ENCODE measurements at places on chromosomes 12 and 14.

GRCh38 chr12:58592475-58593207, 327.7 kb downstream of the LRIG3 start:
- DNase-seq: no peak

- peak; percentile 79 for DNase-seq
Observed at GRCh38 chr14:64788706-64789105, 84.5 kb downstream of the PLEKHG3 start.

DNA sequence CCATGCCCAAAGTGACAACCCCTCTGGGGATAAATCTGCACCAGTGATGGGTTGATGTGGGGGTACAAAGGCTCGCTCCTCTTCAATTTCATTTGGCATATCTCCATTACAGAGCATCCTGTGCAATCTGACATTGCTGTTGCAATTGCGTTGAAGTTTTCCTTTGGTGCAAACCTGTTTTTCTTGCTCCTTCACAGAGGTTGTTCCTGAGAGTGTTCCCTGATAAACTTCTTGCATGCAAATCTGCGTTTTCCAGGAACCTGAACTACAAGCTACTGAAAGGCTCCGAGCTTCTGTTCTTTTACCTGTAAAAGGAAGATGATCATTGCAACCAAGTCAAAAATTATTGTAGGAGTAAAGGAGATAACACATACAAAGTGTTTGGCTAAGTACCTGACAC, 26.1 kb downstream of the SERPINA11 start:
- DNase-seq: no peak

DNA sequence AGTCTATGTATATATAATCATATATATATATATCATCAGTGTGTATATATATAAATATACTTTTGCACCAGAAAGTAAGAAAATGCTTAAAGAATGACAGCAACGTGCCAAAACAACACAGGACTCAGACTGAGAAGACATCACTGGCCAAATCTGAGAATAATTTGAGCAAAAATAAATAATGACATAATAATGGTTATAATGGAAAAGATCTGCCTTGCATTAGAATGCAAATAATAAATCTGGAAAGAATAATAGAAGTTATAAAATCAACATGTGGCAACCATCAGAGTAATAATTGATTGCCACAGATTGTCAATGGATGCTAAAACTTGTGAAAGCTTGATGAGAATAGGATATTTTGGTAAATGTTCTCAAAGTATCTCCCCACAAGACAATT, 61.5 kb upstream of the PLEKHG7 start:
- DNase-seq: no peak

DNA sequence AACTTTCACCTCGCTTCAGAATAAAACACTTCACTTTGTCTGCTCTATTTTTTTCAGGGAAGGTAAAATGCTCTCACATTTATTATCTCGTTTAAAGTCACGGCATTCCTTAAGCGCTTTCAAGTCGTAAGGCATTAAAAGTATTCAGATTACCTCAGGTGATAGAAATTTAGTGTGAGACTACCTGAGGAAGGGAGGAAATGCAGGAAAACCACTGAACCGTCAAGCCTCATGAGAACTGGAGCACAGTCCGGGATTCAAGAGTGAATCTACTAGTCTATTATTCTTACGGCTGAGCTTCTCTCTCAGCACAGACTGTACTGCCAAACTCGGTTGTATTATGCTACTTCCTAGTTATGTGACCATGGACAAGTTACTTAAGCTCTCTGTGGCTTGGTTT, 8.3 kb upstream of the PPFIBP1 start:
- DNase-seq: no peak

- DNase-seq: peak; percentile 54
Observed at GRCh38 chr14:90491221-90491885, 94.5 kb downstream of the CALM1 start.

- no peak for DNase-seq
Observed at GRCh38 chr12:54991161-54991990, 6.8 kb upstream of the TESPA1 start.

- DNase-seq: peak; percentile 11
Observed at GRCh38 chr12:12467688-12468261, 94.9 kb downstream of the DUSP16 start.

- DNase-seq: no peak
Observed at GRCh38 chr14:37894463-37894862, 299.0 kb downstream of the TTC6 start.

DNA sequence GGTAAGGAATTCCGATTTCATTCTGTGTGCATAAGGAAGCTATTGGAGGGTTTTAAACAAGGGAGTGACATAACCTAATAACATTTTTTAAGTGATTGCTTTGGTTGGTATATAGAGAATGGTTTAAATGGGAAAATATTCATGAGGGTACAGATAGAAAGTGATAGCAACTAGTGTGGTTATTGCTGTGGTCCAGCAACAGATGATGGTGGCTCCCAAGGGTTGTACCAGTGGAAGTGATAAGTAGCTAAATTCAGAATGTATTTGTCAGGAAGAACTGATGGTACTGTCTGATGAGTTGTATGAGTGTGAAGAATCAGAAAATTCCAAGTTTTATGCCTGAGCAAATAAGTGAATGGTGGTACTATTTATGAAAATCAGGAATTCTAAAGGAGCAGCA, 2.6 kb upstream of the CNOT2 start:
- no peak for DNase-seq

DNA sequence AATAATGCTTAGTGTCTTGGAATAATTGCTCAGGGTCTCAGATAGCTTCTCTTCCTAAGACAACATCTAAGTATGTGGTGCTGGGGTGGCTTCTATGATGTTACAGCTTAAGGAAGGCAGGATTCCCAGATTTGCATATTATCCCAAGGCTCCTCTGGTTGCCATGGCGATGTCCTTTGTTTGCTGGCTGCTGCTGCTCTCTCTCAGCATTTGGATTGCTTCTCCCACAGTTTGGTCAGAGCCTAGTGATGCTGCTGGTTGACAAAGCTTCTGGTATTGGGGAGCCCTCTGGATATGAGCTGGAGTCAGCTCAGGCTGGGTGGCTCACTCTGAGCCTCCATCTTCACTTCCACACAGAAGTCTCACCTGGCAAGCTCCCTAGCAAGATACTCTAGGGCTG, 56.4 kb upstream of the FBXO33 start:
- no peak for DNase-seq

DNA sequence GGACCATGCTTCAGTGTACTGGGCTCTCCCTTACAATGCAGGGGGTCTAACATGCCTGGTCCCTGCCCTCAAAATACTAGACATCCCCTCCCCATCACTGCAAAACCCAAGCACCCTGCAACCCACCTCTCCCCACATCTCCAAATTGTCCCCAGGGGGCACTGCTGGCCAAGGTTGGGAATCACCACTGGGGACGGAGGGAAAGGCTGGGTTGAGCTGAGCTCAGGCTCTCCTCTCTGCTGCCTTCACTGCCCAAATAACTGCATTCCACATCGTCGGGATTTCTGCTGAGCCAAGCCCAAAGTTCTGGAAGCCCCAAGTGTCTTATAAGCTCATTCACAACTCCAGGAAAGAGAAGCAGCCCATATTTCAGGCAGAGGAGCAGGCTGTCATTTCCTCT, 69.6 kb downstream of the NT5DC3 start:
- peak; percentile 57 for DNase-seq

GRCh38 chr14:25003537-25003936, 46.4 kb downstream of the STXBP6 start:
- DNase-seq: no peak

GRCh38 chr14:91327250-91327595, 82.7 kb upstream of the GPR68 start:
- DNase-seq: no peak

DNA sequence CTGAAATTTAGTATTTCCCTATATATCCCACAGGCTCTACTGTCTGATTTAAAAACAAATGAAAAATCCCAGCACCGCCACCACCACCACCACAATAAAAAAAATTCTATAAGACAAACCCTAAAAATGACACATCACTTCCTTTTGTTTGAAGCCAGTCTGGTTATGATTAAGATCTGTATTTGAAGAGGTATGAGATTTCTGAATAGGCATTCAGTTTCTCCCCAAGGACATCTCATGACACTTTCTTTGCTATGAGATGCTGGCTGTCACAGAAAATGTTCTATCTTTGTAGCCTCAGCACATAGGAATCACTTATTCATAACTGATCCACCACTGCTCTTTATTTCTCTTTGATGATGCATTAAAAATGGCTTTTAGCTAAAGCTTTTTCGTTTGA, 1071.0 kb downstream of the SLC6A15 start:
- DNase-seq: no peak

- DNase-seq: no peak
Observed at GRCh38 chr12:12265035-12265434, 1.8 kb downstream of the LRP6 start.

DNA sequence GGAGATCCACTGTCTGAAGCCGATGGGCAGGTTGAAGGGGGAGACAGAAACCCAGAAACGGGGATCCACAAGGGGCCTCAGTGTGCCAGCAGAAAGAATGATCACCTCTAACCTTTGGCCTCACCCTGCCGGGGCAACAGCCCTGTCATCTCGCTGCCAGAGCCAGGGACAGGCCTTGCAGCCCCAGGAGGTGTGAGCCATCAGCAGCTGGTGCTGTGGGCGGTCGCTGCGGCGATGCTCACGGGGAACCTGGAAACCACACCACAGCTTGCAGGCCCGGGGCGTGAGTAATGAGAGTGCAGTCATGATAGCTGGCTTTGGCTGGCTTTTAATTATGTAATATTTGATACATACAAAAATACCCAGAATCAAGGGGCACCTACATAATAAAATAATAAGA, 4.7 kb upstream of the TTC7B start:
- no peak for DNase-seq

GRCh38 chr14:39229222-39229543, 4.5 kb upstream of the MIA2 start:
- DNase-seq: peak; percentile 37

DNA sequence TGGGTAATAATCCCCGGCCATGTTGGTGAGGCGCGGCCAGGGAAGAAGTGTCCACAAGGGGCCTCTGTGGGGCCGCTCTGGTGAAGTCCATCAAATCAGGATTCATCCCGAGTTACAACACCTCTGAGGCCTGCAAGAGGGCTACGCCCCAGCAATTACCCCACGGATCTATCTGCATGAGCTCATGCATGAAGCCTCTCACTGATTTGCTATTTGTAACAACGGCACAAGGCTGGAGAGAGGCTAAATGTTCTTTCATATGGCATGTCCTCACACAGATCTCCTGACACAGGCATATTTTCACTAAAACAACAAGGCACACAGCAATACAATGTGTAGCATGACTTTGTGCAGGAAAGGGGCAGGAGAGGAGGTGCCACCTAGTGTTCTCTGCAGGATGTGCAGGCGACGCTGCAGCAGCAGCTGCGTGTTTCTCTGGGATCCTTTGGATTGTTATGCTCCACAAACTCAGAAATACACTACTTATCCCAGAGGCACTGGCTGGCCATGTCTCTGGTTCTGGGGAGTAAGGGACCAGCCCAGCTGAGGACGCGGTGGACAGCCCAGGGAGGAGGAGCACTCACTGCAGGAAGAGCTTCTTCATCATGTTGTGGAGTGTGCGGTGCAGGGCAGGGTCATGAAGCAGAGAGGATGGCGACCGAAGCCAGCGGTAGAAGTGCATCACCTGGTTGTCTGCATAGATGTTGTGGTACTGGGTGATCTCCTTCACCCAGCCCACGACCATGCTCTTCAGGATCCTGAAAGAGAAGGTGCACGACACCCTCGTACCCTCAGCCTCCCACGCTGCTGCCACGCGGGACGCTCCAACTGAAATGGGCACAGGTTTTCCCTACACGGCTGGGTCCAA, 20.2 kb downstream of the P2RX2 start:
- DNase-seq: peak; percentile 84

DNA sequence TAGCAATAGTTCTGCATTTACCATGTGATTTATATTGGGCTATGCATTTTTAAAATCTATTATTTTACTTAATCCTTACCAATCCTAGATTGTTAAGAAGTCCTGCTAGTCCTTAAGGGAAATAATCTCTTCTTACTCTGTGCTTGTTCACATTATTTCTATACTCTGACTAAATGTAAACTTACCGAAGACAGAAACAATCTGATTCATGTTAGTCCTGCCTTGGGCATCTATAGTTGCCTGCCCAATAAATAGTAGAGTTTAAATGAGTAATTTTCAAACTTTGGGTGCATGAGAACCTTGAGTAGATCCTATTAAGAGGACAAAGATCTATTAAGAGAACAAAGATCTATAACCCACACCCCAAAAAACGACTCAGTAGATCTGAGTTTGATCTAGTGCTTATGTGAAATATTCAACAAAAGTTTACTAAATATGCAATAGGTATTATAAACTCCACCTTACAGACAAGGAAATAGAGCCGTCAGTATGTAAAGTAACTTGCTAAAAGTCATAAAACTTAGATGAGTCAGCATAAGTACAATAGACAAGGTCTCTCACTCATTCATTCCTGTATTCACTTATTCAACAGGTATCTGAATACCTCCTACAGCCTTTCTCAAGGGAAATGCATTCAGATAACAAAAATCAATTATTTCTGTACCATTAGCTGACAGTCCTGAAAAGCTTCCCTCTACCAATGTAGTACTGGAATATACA, 127.6 kb downstream of the PAWR start:
- no peak for DNase-seq

DNA sequence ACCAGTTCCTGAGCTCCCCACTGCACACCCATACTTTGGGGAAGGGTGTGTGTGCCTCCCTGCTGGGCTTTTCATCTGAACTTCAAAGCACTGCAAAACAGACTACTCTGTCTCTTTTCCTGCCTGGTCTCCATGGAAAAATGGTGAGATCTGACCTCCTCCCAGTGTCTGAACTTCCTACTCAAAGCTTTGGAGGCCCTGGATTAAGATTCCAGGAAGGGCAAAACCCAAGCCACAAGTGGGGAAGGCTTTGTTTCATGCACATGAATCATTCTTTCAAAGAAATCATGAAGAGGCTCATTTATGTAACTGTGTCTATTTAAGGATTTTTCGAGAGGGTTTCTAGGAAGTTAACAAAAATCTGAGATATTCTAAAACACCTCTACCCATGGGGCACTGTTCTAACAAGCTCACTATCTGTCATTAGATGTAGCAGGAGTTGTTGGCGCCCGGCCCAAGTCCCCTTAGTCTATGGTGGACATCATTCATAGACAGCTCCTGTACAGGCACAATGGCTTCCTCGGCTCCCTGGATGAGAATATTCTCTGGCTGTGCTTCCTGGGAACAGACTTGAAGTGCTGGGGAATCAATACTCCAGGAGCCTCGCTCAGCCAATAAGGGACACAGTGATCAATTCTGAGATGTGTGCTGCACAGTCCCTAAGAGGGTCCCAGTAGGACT, 224.0 kb downstream of the KTN1 start:
- DNase-seq: no peak

DNA sequence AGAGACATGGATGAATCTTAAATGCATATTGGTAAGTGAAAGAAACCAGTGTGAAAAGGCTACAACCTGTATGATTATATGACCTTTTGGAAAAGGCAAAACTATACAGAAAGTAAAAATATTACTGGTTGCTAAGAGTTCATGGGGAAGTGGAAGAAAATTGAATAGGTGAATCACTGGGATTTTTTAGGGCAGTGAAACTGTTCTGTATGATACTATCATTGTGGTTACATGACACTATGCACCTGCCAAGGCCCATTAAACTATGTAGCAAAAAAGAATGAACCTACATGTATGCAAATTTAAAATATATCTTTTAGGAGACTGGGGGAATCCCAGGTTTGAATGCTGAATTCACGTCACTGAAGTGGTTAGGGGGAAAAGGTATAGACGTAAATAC, 12.6 kb upstream of the OR8S1 start:
- DNase-seq: no peak

All from hepatic stellate cell (primary cell).